Adrenal gland (tissue), 19 donors: ENCODE measurements at places on chromosomes 4 and X.

DNA sequence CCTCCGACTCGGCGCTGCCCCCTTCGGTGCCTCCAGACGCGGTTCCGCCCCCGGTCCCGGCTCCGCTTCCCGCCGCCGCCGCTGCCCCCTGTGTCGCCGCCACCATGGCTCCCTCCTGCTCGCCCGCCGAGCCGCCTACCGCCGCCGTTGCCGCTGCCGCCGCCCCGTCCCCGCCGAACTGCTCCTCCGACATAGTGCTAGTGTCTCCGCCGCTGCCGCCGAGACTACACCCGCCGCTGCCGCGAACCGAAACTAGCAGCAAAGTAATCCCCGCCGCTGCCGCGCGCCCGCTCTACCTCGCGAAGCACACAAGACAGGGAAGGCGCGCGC lies 340 bp downstream of the HNRNPD start:
- no peaks in the 10 kb centered on the region for H3K27me3 ChIP-seq
- H3K4me3 ChIP-seq, result peak overlapping the region; percentile 85
- DNase-seq, result no peak
- H3K36me3 ChIP-seq, result no peaks in the 10 kb centered on the region

DNA sequence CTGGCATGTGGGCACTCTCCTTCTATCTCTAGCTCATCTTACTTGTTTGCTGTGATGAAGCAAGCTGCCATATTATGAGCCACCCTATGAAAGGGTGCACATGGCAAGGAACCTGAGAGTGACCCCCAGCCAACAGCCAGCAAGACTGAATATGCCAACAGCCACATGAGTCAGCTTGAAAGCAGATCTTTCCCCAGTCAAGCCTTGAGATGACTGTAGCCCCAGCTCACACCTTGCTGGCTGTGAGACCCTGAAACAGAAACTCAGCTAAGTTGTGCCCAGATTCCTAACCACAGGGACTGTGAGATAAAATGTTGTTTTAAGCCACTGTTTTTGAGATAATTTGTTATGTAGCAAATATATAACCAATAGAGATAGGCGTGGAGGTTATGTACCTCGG lies 36.2 kb downstream of the KDM5C start:
- DNase-seq, result no peak
- no peak overlapping the region for H3K4me3 ChIP-seq

GRCh38 chrX:39492497-39493162 lies 605.1 kb downstream of the BCOR start:
- H3K4me1 ChIP-seq, result no peaks in the 10 kb centered on the region
- DNase-seq, result peak; percentile 32
- peaks cover 21% of the 10 kb centered on the region for H3K27me3 ChIP-seq
- H3K27ac ChIP-seq, result no peak overlapping the region

DNA sequence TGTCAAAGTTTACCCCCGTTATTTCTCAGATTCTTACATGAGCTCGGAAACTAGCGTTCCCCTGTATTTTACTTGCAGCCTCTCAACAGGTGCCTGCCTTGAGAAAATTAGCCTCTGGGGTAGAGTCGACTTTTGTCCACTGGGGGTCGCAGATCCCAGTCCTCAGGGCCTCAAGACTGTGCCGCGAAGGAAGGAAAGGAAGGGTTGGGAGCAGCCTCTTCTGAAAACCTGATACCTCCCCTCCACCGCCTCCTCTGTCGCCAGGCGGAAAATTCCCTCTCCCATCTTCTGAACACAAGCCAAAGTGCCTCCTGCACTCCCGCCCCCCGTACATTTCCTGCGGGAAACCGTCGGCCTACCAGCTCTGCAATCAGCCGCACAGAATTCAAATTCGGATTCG lies 44.4 kb upstream of the TMSB15B start:
- peak; percentile 20 for DNase-seq
- no peak overlapping the region for H3K4me3 ChIP-seq
- no peaks in the 10 kb centered on the region for H3K36me3 ChIP-seq
- H3K4me1 ChIP-seq, result no peaks in the 10 kb centered on the region
- peaks cover 15% of the 10 kb centered on the region for H3K27me3 ChIP-seq

- H3K27ac ChIP-seq, result no peak overlapping the region
- DNase-seq, result no peak
- H3K27me3 ChIP-seq, result no peaks in the 10 kb centered on the region
- no peaks in the 10 kb centered on the region for H3K4me1 ChIP-seq
- H3K4me3 ChIP-seq, result no peak overlapping the region
- H3K36me3 ChIP-seq, result no peaks in the 10 kb centered on the region
Measured at GRCh38 chr4:150515135-150515534, 66.8 kb upstream of the MAB21L2 start.

DNA sequence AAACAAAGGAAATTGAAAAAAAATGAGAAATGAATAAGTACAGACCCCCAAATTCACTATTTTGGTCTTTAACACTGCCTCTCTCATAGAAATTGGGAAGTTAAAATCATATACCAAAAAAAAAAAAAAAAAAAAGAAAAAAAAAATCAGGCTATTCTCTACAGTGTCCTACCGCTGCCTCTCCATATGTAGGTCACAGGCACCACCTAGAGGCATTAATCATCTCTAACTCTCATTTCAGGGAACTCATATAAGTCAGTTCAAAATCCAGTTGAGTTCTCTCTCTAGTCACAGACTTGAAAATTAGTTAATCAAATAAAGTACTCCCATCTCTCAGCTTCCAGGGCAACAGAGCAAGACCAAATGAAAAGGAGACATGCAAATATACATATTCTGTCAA lies 47.9 kb downstream of the COX18 start:
- no peak for DNase-seq
- no peaks in the 10 kb centered on the region for H3K27me3 ChIP-seq
- no peak overlapping the region for H3K27ac ChIP-seq
- H3K4me1 ChIP-seq, result no peaks in the 10 kb centered on the region
- no peak overlapping the region for H3K4me3 ChIP-seq
- no peaks in the 10 kb centered on the region for H3K36me3 ChIP-seq

GRCh38 chr4:13994016-13994415 lies 366.5 kb upstream of the BOD1L1 start:
- no peak for DNase-seq
- H3K36me3 ChIP-seq, result no peaks in the 10 kb centered on the region
- peaks cover 30% of the 10 kb centered on the region for H3K4me1 ChIP-seq
- H3K27ac ChIP-seq, result no peak overlapping the region
- H3K4me3 ChIP-seq, result no peak overlapping the region

DNA sequence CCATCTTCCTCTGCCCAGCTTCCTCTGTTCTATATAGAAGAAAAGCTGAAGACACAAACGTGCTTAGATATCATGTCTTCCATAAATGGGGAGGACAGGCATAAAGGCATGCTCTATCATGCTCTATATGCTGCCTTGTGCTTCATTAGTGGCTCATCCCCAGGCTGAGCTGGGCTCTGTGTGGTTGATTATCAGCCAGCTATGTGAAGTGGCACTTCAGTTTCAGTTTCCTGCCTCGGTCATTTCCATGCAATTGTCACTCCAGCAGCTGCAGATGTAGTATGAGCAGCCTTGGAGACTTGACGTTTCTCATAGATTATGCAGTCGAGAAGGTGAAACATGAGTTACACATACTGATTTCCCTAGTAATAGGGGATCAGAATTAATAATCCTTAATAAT lies 106.2 kb downstream of the SYTL5 start:
- no peak overlapping the region for H3K27ac ChIP-seq
- no peaks in the 10 kb centered on the region for H3K4me1 ChIP-seq
- DNase-seq, result no peak
- peaks cover 9% of the 10 kb centered on the region for H3K27me3 ChIP-seq
